Aorta (tissue), 5 donors: ENCODE measurements at places on chromosomes 2 and 18.

GRCh38 chr2:106981491-106981890 is 95.5 kb upstream of the ST6GAL2 start:
- no peak for DNase-seq

GRCh38 chr18:26438980-26439379 is 109.4 kb downstream of the KCTD1 start:
- DNase-seq, result no peak

DNA sequence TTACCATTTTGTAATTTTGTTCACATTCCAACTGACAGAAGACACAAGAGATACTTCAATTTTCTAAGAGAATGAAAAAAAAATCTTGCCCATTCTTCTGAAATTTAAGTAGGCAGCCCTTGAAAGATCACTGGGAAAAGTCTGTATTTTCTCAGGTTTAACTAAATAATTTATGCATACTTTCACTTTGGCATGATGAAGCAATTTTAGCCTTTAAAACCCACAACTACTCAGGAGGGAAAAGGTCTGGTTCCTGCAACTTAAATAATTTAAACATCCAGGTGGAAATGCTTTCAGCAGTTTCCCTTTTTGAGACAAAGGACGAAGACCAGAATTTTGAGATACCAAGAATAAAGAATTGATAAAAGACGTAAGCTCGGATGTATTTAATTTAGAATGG is 61.4 kb downstream of the ZEB2 start:
- no peak for DNase-seq

DNA sequence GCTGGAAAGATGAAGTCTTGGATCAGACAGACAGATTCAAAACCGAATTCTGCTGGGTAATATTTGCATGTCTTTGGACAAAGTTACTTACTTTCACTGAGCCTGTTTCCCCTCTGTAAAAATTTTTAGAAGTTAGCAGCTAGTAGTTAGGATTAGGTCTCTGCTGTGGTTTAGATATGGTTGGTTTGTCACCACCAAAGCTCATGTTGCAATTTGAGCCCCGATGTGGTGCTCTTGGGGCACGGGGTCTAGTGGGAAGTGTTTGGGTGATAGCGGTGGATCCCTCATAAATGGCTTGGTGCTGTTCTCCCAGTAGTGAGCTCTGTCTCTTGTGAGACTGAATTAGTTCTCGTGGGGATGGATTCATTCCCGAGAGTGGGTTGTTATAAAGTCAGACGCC is 38.9 kb upstream of the PNO1 start:
- no peak for DNase-seq

DNA sequence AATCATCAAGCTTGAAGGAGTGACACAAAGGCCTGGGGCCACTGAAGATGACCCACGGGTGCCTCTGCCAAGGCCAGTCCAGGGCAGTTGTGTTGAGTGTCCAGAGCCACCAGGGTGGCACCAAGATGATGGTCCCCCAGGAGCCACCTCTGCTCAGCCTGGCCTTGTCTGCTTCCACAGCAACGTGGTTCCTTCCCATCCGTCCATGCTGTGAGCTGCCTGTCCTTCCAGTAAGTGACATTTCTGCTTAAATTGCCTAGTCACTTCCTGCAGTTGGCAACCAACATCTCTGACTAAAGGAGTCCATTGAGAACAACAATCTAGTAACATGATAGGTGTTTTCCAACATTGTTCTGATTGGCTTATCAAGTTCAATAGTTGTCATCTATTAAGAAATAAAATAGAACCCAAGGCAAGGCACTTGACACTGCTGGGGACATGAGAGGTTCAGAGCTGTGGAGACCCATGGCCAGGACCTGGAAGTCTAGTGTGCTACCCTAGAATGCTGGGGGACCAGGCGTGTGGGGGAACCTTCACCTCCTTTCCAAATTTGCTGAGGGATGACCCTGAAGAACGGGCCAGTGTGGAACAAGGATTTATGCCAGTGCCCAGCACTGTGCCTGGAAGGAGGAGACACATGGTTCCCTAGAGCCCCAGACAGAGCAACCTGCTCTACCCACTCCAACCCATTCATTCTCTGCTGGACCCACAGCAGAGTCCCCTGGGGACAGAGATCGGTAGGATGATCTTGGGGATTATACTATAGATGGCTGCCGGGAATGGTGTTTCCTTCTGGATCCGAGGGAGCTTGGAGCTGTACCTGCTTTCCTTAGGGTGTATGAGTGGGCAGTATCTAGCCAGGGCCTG is 98.9 kb upstream of the EPC2 start:
- no peak for DNase-seq

DNA sequence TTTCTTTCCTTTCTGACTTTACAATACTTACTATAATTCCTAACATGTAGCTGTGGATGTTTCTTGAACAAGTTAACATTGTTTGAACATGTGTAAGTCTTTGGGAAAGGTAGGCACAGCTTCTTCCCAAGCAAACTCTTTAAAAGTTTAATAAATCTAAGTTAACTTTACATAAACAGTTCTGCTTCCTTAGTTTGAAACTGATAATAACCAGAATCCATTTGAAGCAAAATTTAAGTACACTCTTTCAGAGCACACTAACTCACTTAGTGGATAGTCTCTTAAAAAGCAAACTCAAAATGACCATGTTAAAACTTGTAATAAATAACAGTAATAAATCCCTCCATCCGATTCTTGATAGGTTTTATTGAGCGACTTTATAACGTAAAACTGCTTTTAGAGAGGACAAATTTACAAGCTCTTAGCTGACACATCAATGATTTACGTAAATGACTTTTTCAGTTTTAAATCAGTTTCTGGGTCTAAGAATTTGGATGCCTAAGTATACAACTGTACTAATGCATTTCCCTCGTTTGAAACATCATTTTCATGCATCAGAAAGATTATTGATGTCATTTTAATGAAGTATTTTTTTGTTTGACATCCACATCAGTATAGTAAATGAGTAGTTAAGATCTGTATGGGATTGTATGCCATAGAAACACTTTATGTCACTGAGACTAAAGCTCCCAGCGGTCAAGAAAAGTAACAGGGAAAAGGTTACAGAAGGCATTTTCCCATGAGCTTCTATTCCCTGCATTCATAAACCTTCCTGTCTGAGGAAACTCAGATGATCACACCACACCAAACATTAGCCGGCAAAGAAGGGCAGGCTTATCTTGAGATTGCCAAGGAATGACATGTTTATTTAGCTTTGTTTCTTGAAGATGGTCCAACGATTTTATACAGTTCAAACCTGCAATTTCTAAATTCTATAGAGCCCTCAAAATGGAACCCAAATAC is 67.5 kb downstream of the PDE1A start:
- no peak for DNase-seq

DNA sequence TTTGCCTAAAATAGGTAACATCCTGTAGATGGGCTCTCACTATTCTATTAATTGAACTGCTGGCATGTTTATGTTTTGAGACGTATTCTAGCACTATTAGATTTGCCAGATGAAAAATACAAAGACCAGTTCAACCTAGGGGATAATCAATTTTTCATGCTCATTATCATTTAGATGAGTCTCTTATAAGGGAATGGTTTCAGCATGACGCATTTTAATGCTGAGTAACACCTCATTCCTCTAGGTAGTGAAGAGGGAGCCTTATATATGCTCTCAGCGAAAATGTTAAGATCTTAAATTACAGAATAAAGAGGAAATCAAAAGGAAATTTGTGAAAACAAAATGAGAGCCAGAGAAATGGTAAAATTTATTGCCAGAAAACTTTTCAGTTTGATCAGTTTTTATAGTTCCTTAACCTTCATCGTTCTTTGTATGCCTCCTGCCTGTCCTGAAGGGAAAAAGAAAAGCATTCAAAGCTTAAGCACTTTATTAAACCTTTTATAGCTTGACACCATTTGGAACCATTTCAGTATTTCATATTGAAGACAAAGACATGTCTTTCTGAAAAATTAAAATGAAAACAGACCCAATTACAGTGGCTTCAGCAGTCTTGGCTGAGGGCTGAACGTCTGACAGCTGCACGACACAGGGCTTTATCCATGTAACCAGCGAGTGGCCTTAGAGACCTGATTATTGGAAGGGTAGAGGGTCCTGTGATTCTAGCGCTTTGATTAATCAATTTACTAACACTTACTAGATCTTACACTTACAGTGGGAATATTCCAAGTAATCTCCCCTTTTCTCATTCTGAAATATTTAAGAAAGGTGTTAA is 112.8 kb downstream of the ADCYAP1 start:
- no peak for DNase-seq

DNA sequence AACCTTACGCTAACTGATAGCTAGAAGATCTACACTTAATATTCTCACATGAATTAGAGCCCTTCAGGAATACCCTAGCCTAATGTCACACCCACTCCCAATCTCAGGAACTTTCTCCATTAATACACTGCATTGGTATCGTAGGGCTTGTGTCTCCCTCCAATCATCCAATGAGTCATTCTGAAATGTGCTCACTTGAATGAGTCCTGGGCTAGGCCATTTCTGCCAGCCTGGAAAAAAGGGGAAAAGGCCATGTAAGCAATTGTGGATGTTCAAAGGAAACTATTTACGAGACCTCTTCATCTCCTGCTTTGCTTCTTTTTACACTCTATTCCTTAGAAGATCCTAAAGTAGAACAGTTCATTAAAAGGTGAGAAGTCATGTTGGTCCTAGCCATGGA is 18.8 kb downstream of the ZEB2 start:
- no peak for DNase-seq

GRCh38 chr2:196176142-196176738 is 4.9 kb upstream of the STK17B start:
- no peak for DNase-seq

GRCh38 chr2:33160191-33160590 is 213.4 kb downstream of the LTBP1 start:
- DNase-seq, result no peak

GRCh38 chr2:102601730-102602129 is 17.6 kb upstream of the SLC9A2 start:
- DNase-seq, result no peak

GRCh38 chr2:119333360-119333759 is 33.3 kb downstream of the C2orf76 start:
- DNase-seq, result no peak

GRCh38 chr2:231910771-231911170 is 15.4 kb downstream of the NPPC start:
- DNase-seq, result peak; percentile 45

GRCh38 chr18:13437034-13437433 is 218.5 kb downstream of the LDLRAD4 start:
- DNase-seq, result no peak

DNA sequence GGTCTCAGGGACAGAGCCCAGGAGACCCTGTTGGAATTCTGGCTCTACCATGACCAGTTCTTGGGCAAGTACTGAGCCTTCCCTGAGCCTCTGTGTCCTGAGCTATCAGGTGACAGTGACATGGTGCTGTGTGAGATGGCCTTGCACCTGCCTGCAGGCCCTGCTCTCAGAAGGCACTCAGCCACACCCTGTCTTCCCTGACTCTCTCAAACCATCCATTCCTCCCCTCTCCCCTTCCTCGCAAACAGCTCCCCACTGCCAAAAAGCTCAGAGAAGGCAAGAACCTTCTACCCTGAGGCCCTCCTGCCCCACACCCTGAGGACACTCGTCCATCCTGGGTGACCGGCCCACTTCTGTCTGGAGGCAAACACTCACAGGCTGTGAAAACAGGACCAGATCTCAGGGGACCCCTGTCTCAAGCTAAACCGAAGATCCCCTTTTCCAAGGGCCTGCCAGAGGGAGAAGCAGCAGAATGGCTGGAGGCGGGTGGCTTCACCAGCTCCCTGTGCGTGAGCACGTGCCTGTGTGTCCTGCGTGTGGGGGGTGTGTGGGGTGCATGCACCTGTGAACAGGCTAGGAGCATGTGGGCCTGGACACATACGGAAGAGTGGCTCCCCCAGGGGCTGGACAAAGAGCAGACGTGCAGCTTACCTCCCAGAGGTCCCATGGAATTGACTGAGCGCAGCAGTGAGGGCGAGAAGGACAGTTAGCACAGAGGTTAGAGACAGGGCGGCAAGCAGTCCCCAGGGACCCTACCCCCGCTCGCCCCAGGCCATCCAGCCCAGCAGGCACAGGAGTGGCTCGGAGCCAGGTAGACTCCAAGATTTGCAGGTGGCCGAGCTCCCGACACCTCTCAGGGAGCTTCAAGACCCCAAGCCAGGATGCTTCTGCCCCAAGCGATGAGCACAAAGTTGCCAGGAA is 53.9 kb downstream of the BIN1 start:
- DNase-seq, result peak; percentile 42

- DNase-seq, result no peak
Observed at GRCh38 chr18:23115683-23116096, 19.6 kb upstream of the CABLES1 start.

DNA sequence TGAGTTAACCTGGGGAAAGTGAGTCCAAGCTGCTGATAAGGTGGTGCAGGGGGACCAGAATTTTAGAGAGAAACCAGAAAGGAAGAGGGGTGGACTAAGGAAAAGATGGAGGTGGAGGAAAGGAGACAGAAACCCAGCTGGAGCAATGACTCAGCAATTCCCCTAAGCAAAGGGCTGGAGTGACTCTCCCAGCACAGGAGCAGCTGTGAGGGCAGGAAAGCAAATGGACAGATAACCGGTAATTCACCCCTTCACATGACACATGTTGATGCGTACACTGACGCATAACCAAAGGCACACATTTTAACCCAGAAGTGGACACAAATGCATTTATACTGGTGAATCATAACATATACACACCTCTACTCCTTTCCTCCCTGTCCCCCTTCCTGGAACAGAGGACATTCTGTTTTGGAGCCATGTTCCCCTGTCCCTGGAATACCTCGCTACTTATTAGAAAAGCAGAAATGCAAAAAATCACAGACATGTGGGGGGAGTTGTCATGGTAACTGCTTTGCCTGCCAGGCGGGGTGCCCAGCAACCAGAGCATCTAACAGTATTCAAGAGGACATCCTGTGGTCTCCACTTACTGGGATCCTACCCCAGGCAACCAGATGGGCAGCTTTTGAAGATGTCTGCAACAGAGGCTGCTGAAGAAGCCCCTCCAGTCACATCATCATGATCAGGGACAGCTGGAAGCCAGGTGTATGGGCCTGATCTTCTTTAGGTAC is 4.7 kb downstream of the CDK5R2 start:
- no peak for DNase-seq

GRCh38 chr2:2926009-2926857 is 451.4 kb downstream of the EIPR1 start:
- DNase-seq, result no peak

- DNase-seq, result no peak
Observed at GRCh38 chr2:213237787-213238186, 46.5 kb upstream of the SPAG16 start.
